ENCODE measurements at places on chromosomes 12 and 14.

DNA sequence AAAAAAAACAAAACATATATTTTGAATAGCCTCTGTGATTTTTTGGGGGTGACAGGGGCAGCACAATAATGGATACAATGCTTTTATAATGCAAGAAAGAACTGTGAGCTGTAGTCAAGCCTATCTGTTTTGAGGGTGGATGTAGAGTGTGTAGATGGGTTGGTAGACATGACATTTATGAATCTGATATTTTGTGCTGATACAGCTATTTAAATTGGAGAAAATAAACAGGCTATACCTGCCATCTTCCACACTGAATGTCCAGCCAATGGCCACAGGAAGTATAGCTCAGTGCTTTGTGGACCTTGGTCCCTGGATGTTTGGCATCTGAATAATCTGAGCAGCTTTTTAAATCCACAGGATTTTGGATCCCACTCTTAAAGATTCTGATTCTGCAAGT is 175.0 kb downstream of the NEDD1 start:
- DNase-seq = no peak

- no peak for DNase-seq
These were observed 89.9 kb downstream of the MGST1 start for GRCh38 chr12:16437281-16437816.

DNA sequence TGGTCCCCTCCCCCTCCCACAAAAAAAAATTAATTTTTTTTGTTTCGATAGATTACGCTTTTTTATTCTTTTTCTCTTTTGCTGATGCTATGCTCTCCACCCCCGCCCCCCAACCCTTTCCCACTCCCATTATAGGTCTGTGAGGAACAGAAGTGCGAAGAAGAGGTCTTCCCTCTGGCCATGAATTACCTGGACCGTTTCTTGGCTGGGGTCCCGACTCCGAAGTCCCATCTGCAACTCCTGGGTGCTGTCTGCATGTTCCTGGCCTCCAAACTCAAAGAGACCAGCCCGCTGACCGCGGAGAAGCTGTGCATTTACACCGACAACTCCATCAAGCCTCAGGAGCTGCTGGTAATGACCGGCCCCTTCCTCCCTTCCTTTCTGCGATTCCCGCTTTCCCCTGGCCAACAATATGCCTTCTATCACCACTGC is 2.3 kb downstream of the CCND2 start:
- no peak for DNase-seq

- no peak for DNase-seq
These were observed 13.9 kb upstream of the PPP4R3A start for GRCh38 chr14:91523972-91524371.

- DNase-seq = no peak
These were observed 129.3 kb upstream of the RAP1B start for GRCh38 chr12:68481181-68481941.

DNA sequence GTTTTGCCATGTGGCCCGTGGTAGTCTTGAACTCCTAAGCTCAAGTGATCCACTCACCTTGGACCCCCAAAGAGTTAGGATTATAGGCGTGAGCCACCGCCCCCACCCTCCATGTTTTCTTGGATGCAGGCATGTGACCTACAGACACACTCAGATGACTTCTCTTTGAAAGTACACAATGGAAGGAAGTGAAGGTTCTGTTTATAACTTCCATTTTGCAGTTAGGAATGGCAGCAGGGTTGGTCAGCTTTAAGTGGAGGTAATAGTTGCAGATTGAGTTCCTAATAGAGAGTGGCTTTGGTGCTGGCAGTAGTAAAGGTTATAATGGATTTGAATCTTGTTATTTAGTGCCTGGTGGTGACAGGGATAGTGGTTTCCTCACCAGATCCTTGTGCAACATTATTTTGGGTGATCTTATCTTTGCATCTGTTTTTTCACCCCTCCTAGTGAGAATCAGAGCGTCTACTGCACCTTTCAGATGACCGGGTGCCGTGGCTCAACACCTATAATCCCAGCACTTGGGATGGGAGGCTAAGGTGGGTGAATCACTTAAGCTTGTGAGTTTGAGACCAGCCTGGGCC is 15.3 kb downstream of the LARP4 start:
- no peak for DNase-seq

GRCh38 chr14:71967704-71968103 is 35.5 kb downstream of the RGS6 start:
- no peak for DNase-seq

DNA sequence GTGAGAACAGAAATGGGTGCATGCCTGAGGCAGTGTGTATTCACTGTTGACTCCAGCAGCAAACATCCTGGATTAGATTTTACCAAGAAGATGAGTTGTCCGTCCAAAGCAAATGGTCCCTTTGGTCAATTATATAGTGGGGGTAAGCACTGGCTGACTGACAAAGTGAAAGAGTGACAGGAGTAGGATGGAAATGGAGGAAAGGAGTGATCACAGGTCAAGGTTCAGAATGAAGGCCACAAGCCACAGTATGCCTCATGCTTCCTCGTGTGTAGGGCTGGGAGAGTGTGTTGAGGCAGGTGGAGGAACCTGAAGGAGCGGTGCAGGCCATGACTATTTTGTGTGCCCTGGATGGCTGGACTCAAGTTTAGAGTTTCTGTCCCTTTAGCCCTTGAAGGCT is 14.3 kb downstream of the DHRS2 start:
- DNase-seq = no peak

- peak; percentile 79 for DNase-seq
These were observed 34.9 kb upstream of the SPTSSA start for GRCh38 chr14:34496679-34497513.

- no peak for DNase-seq
These were observed 8.1 kb downstream of the SPATS2 start for GRCh38 chr12:49375406-49375805.

DNA sequence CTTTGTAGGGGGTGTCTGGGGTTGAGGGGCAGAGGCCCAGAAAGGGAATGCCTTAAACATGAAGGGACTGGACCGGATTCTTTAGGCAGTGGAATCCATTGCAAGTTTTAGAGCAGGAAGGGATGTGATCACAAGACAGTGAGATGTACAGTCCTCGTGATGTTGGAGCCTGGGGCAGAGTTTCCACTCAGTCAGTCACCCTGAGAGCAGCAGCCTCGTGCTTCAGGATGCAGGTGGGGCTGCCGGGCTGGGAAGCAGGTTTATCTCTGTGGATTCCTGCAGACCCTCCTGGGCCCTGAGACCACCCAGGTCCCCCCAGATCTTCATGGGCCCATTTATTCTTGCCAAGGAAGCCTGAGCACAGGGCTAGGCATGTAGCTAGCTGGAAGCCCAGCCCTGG is 38.5 kb downstream of the RIN3 start:
- DNase-seq = no peak

- DNase-seq = no peak
These were observed 53.2 kb downstream of the TESC start for GRCh38 chr12:117046011-117046369.

DNA sequence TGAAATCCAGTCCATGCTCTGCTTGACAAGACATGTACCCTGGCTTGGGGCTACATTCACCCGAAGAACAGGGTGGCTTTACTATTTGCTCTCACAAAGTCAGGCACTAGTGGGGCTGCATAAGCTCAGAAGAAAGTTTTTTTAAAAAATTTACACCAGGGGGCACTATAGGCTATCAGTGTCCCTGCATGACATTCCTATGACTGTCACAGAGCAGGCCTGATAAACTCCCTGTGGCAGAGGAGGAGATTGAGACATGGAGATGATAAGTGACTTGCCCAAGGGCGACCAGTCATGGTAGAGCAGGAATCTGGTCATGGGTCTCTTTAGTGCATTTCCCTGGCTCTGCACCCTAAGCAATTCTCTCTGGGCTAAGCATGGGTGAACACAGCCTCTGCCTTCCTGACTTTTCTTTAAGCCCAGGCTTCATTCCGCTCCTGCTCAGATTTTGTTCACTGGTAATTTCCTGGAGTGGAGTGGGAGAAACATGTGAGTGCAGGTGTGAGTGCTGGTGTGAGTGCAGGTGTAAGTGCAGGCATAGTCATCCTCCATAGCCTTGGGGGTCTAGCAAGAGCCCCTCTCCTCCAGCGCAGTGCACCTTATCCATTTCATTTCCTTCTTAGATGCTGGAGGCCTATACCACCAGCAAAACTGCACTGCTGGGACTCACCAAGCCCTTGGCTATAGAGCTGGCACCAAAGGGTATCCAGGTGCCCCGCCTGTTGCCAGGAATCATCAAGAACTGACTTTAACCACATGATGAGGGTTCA is 91.6 kb downstream of the DHRS2 start:
- DNase-seq = no peak

DNA sequence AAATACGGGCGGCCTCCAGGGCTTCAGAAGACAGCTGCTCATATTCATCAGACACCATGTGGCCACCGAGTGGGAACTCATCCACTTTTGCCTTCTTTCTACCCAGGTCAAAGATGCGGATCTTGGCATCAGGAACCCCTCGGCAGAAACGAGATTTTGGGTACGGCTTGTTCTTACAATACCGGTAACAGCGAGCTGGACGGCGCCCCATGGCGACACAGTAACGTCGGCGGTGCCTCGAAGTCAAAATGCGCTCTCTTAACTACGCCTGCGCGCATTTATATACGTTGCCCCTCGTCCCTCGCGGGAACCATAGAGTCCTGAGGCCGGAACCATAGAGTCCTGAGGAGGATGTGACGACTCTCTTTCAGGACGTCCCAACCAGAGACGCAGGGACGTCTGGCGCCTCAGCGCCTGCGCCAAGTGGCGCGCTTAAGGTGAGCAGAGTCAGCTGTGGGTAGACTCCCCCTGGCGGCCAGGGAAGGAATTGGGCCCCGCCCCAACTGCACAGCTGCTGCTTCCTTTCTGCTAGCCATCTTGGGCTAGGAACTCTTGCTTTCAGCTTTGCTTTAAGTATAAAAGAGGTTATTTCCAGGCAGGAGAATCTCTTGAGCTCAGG is at the start of gene RPL10L:
Gene RPL10L (minus strand): TSS at position 256 of the 619 bp plus-strand sequence. CDS start 45 bp downstream, at position 211.
- no peak for DNase-seq

DNA sequence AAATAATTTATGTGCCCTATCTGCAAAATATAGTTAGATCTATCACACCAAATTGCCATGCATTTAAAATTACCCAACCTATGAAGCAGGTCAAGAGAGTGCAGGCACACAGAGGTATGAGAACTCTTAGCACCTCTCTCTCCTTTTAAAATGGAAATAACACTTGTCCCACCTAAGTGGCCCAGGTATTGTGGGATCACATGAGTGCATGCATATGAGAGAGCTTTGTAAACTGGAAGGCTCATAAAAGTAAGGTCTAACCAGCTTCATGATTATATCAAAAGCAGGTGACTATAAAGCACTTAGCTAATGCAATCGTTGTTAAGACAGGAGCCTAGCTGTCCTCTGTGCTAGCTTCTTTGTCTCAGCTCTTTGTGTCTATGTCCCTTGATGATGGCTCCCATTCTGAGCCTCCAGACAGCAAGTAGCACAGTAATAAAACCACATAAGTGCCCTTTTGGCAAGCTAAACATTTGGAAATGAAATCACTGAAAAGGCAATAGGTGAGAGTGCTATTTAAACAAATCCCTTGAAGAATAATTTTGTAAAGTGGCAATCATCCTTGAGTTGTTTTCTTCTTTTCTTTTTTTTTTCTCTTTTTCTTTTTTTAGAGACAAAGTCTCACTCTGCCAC is 219.0 kb downstream of the NTF3 start:
- no peak for DNase-seq

- DNase-seq = no peak
These were observed 126.8 kb upstream of the EVL start for GRCh38 chr14:99938376-99938775.

- DNase-seq = no peak
These were observed 165.3 kb downstream of the ALX1 start for GRCh38 chr12:85445060-85445938.

- DNase-seq = no peak
These were observed 1.5 kb downstream of the ITPK1 start for GRCh38 chr14:93114068-93114710.

- DNase-seq = peak; percentile 75
These were observed 145.6 kb upstream of the NCOR2 start for GRCh38 chr12:124713041-124713435.

GRCh38 chr12:572532-572899 is 90.7 kb downstream of the NINJ2 start:
- DNase-seq = no peak

GRCh38 chr12:81022531-81022930 is 55.3 kb upstream of the ACSS3 start:
- DNase-seq = no peak

GRCh38 chr12:112148031-112148513 is 22.7 kb downstream of the TRAFD1 start:
- peak; percentile 22 for DNase-seq

DNA sequence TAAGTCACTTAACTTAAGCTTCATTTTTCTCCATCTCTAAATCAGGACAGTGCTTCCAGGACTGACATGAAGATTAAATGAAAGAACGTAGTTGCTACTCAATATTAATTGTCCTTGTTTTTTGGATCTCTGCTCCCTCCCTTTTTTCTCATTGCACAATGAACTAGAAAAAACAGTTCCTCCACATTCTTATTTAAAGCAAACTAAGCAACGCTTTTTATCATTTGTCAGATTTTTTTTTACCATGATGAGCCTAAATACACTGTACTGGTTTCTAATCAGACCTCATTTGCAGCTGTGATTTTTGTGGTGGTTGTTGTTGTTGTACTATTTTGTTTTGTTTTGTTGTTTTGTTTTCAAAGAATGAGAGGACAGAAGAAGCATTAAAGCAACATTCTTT is 23.2 kb upstream of the PARP11 start:
- DNase-seq = no peak

GRCh38 chr12:121085069-121085468 is 46.0 kb upstream of the OASL start:
- DNase-seq = no peak

GRCh38 chr14:23183479-23183878 is at the start of gene SLC7A8:
SLC7A8 (minus strand) TSS chr14:23183660; CDS start chr14:23182914, 746 bp downstream.
- DNase-seq = peak; percentile 61

Data from ureter (tissue), 1 donor.